ENCODE measurements at places on chromosomes 11 and 22.

DNA sequence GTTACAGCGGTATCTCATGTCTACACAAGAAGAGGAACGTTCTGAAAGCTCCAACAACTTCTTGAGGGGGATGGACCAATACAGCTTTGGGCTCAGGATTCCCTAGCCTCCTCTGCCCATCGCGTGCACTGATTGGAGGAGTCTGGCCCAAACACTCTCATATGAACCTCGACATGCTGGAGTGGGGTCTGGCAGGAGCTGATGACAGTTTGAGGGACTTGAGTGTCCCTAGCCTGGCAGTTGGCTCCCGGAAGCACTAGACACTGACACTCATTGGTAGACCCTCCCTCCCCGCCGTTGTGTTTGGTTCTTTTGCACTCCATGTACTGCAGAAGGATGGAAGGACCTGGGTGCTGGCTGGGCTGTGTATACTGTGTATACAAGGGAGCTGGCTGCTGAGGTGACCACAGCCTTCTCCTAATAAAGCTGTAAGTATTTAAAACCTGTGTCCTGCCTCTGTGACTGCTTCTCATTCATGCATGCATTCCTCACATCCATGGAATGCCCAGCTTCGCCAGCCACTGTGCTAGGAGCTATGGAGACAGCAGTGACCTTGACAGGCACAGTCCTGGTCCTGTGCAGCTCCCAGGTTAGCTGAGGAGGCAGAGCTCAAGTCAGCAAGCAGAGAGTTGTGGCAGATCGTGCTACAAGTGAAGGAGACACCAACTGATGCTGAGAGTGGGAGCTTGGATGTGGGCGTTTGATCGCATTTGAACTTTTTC is 27.9 kb downstream of the ADAMTS15 start:
- no peak for DNase-seq

GRCh38 chr22:44127356-44127755 is 53.4 kb upstream of the PARVG start:
- no peak for DNase-seq

- no peak for DNase-seq
Observed at GRCh38 chr11:130449996-130450769, 1.7 kb downstream of the ADAMTS15 start.

- no peak for DNase-seq
Observed at GRCh38 chr22:33745501-33745900, 174.8 kb downstream of the LARGE1 start.

DNA sequence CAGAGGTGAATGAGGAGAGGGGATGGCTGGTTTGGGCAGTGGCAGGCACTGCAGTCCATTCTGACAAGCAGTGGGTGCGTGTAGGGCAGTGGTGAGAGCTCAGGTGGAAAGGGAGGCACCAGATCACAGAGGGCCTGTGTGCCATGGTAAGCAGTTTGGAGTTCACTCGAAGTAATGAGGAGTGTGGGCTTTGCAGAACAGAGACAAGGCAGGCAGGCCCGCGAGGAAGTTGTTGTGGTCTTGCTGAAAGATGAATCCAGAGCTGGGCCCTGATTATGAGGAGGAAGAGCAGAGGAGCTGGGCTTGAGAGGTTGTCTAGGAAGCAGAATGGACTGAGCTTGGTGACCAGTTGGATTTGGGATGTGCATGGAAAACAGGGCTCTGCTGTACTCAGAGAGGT is 1.6 kb upstream of the DNAJB13 start:
- DNase-seq: no peak

DNA sequence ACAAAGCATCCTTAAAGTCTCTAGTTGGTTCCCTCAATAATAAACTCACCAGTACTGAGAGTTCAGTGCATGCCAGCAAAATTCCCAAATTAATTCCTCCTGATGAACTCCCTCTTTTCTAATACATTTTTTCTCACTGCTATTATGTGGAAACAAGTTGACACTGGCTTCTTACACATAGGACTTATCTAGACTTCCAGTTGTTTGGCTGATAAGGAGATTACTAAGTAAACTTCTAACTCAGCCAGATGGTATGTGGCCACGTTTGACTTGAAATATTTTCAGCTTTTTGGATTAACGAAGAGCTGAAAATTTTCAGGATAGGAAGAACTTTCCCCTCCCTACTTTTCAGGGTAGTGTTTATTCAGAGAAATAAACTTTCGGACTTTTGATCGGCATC is 1154.2 kb upstream of the TENM4 start:
- no peak for DNase-seq

- no peak for DNase-seq
Observed at GRCh38 chr11:13333456-13333957, 55.9 kb downstream of the BMAL1 start.

- no peak for DNase-seq
Observed at GRCh38 chr22:20957102-20957682, 9.9 kb upstream of the AIFM3 start.

DNA sequence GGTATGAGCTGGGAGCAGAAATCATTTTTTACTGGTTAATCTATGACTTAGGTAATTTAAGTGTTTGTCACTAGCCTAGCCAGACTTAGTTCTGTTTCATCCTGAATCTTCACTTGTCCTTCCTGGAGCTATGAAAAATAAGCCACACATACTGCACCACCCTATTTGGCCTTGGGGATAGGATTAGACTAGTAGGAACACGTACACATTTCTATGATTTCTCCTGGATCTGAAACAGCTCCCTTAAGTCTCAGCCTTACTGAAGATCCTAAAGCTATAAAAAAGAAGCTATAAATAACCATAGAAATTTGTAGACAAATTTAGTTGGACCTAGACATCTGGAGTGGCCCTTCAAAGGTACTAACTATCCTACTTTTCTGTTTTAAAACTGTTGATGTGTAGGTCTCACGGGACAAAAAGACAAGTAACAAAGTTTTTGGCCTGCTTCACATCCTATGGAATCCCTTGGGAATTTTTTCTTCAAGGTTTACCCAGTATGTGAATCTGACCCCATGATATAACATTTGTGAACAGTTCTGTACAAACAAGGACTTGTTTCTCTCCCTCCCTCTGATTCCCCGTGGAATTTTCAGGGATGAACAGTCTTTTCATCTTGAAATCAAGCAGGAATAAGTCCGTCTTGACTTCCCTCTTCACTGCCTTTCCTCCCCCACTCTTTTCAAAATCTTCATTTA is 275.0 kb downstream of the FAM76B start:
- no peak for DNase-seq

DNA sequence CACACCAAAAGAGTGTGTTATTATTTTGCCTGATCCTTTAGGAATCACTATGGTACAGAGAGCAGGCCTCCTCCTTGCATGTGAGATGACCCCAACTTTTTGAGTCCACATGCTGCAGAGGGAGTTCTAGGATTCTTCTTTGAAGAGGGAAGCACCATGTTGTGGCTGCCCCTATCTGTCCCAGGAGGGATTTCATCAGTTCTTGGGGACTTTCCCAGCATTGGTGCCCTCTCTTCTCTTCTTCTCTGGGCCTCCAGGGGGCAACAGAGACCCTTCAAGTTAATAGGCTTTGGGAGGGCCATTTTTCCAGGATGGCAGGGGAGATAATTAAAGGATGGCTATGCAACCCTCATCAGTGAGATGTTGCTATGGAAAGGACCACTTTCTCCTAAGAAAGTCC is 3.6 kb downstream of the MMP1 start:
- DNase-seq: no peak

GRCh38 chr22:43996170-43996980 is 27.7 kb upstream of the PARVB start:
- no peak for DNase-seq

DNA sequence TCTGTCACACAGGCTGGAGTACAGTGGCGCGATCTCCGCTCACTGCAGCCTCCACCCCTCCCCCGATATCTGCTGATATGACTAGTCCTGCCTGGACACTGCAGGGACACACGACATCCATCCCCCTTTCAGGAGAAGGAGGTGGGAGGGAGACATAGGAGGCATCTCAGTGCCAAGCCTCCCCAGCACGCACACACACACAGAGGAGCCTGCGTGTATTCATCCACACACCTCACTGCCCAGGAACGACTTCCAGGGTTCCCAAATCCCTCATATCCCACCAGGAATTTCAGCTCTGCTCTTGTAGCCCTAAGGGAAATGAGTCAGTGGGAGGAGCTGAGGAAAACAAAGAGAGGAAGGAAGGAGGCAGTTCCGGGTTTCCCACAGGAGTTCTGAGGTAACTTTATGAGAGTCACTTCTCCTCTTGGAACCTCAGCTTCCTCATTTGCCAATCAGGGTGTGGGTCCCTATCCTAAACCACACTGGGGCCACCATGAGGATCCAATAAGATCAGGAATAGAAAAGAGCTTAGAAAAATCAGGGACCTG is 37.2 kb upstream of the ACER3 start:
- no peak for DNase-seq

DNA sequence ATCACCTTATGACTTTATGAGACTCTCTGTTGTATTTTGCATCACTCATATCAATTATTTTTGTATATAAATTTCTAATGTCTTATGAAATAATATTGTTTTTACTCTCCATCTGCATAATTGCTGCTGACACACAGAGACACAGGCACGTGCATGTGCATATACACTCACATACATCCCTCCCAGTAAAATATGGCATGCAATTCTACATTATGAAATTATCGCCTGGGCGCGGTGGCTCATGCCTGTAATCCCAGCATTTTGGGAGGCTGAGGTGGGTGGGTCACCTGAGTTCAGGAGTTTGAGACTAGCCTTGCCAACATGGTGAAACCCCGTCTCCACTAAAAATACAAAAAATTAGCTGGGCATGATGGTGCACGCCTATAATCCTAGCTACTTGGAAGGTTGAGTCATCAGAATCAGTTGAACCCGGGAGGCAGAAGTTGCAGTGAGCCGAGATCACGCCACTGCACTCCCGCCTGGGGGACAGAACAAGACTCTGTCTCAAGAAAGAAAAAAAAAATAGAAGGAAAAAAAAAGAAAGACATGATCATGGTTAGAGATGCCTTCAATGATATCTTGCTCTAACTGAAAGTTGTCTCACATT is 96.7 kb upstream of the LUZP2 start:
- no peak for DNase-seq

GRCh38 chr11:45722144-45722543 is 56.7 kb upstream of the CHST1 start:
- DNase-seq: no peak

DNA sequence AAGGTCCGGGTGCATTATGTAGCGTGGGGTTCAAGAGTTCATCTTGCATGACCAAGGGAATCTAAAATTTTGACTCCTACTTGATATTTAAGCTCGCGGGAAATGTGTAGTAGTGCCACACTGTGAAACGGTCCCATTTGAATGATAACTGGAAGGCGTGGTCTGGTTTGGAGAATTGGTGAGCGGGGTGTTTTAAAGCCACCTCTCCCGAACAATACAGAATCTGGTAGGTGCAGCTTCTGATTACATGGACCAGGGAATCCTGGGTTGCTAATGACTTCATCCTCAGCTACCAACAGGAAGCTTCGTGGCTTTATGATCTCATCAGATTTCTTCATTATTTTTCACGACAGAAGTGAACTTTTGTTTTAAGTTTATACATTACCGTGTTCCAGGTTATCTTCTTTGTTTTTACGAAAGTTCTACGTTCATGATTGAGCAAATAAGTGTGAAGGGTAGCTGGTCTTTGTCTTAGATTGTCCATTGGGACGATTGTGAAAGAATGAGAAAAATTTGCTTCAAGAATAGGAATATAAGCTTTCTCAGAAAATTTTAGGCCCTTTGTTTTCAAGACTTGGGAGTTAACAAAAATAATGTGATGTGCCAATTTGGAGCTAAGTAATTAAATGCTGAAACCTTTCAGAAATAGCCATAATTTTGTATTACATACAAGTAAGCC is 1.7 kb downstream of the QSER1 start:
- DNase-seq: no peak

- no peak for DNase-seq
Observed at GRCh38 chr22:19275104-19275503, 16.4 kb downstream of the CLTCL1 start.

- peak; percentile 77 for DNase-seq
Observed at GRCh38 chr11:64489831-64490441, 101.1 kb upstream of the SLC22A12 start.

DNA sequence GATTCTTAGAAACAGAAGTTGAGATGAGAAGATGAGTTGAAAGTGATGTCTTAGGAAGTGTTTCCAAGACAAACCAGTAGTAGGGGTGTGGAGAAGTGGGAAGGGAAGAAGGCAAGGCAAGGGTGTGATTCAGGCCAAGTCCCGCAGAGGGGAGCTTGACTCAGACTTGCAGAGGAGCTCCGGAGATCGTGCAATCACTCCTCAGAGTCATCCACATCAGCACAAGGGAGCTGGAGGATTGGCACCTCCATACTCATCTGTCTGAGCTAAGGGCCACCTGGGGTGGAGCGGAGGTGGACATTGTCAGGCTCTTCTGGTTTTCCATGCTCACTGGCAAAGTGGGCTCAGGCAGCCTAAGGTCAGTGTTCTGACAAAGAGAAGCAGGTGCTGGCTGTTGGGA is 44.4 kb downstream of the CHRDL2 start:
- DNase-seq: no peak

GRCh38 chr11:122910775-122911174 is 28.2 kb downstream of the JHY start:
- DNase-seq: no peak

GRCh38 chr11:67303132-67303834 is at the start of gene SSH3:
TSS of gene SSH3 (plus strand) at chr11:67303530. CDS start at chr11:67303626, 96 bp downstream.
- DNase-seq: peak; percentile 46

DNA sequence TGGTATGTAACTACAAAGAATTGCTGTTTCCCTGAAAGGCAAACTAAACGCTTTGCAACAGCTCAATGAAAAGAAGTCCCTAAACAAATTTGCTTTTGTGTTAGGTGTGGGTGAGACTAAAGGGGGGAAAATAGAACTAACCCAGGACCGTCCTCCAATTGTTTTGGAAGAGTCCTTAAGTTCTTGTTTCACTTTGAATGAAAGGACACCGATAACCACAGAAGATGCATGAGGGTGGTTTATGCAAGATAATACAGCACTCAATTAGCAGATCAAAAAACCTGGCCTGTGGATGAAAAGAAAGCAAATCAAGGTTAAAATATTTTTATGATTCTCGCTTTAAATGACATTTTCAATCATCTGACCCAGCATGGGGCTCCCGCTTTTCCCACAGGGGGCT is 304.5 kb upstream of the SYN3 start:
- no peak for DNase-seq

DNA sequence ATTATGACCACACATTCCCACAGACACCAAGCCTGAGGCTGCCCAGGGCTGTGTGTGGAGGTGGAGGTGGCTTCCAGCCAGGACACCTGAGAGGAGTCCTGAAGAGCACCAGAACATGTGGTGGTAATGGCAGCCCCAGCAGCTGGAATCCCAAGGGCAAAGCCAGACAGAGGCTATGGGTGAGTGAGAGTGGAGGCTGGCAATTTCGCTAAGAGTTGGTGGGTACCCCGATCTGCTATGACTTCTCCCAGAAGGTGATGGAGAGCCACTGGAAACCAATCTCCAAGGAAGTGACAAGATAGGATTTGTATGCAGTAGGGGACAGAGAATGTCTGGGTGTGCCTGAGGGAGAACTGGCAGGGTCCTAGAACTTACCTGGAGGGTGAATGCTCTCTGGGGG is 69.3 kb upstream of the CLTCL1 start:
- DNase-seq: no peak

- peak; percentile 93 for DNase-seq
Observed at GRCh38 chr11:71453037-71453917, at the start of gene NADSYN1. TSS of gene NADSYN1 (plus strand) at chr11:71453203. CDS start at chr11:71453297, 94 bp downstream.
